MG63 (cell line): ENCODE measurements at places on chromosomes 6 and 20. TPM values are rescaled to one million over a fixed set of nuclear protein-coding genes. Genes with fewer than 3 reads are reported as not detected.
A peak's percentile ranks its signal among the peaks of the same experiment; 100 is the strongest.

DNA sequence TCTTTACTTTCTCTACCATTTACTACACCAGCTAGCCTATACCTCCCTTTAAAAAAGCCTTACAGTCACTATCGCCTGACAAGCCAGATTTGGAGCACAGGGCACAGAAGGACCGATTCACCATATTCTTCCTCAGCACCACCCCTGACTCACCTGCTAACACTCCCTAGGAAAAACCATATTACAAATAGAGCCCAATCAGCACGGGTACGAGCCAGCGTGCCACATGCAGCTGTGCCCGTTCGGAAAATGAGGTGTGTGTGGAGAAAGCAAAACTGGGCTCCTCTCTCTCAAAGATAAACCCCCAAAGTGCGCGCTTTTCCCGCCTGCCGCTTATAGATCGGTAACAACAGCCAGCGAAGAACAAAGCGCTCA is 1.2 kb downstream of the SYNCRIP start:
- DNase-seq = no peak

GRCh38 chr20:37596890-37597536 is 69.3 kb upstream of the BLCAP start:
- no peak for DNase-seq

- DNase-seq = peak; percentile 48
Measured at GRCh38 chr20:45067558-45067957, 33.4 kb downstream of the KCNS1 start.

DNA sequence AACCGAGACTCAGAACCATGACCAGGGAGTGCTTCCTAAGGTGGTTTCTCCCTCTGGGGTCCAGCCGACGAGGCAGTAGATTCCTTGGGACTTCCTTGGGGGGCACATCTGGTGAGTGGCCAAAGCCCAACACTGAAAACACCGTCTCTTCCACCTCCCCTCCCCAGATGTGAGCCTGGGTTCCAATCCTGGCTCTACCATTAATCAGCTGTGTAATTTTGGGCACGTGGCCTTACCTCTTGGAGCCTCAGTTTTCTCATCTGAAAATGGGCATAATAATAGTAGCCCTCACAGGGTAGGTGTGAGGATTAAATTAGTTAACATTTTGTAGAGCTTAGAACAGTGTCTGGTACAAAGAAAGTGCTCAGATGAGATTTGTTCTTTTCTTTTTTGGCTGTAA is 5.5 kb downstream of the FAM110A start:
- no peak for DNase-seq

GRCh38 chr20:21147593-21147992 is 21.7 kb downstream of the KIZ start:
- no peak for DNase-seq

DNA sequence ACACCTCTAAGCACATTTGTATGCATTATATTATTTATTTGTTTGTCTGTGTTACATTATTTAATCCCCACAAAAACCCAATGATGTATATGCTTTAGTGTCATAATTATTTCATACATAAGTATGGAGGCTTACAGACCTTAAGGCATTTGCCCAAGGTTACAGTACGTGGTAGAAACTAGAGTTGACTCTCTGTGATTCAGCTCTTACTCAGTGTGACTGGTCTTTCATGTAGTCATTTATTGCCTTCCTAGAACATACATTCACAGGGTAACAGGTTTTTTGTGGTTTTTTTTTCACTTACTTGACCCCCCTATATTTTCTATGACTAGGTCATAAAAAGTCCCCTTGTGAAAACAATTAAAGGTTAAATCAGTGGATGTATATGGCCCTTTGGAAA is 566.8 kb downstream of the TFAP2A start:
- DNase-seq = no peak

DNA sequence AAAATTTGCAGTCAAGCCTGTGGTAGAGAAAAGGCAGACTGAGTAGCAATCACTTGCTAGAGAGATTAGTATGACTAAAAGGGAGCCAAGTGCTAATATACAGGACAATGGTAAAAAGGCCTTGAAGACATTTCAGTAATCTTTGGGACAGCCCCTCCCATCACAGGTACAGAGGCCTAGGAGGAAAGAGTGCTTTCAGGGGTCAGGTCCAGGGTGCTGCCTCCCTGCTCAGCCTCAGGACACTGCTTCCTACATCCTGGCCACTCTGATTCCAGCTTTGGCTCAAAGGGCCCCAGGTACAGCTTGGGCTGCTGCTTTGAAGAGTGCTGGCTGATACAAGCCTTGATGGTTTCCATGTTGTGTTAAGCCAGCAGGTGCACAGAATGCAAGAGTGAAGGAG is 543.5 kb downstream of the MMUT start:
- no peak for DNase-seq

- DNase-seq = no peak
Measured at GRCh38 chr6:22295145-22295544, 1.7 kb downstream of the PRL start.

GRCh38 chr20:37749218-37749617 is 55.4 kb downstream of the CTNNBL1 start:
- DNase-seq = no peak

GRCh38 chr20:3051385-3052019 is 5.7 kb downstream of the MRPS26 start:
- no peak for DNase-seq

GRCh38 chr6:41122918-41123317 is 31.2 kb downstream of the TREML1 start:
- DNase-seq = no peak

DNA sequence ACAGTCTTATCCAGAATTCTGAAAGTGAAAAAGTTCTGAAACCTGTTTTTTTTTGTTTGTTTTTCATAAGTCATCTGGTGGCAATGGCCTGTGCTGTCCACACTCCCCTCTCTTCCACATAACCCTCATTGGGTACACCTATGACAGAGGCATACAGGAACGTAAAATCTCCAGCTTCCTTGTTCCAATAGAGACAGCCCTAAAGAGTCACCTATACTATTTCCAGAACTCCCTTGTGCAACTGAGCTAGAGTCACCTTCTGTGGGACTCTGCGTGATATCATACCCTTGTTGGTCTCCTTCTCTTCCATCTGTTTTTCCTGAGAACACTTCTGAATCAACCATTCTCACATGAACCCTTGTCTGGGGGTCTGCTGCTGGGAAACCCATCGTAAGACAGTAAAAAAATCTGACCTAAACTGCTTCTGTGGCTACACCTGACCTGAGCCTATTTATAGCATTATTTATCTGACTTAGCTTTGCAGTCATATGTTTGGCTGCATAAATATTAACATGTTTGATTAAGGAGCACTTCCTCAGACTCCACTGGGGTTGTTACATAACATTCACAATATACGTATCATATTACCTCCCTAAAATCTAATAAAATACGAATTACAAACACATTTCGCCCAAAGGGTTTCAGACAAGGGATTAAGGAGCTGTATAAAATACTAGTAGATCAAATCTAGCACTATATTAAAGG is 151.9 kb downstream of the PTPRT start:
- no peak for DNase-seq

- peak; percentile 25 for DNase-seq
Measured at GRCh38 chr6:54335871-54336270, 27.6 kb downstream of the TINAG start.

DNA sequence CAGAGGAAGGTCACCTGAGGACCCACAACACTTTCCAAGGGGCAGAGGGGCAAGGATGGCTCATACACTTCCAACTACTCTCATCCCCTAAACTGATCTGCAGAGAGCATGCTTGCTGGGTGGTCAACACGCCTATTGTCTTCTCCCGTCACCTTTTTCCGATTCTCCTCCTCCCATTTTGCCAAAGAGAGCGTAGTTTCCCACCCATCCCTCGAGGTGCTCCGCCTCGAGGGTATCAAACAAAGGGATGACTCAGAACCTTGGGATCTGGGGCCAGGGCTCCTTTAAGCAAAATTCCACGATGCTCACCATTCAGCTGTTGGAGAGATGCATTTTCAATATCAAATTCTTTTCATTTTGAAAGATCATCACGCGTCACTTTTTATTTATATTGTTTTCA is 507.5 kb upstream of the SULF2 start:
- no peak for DNase-seq

GRCh38 chr20:11329271-11329670 is 588.4 kb upstream of the BTBD3 start:
- DNase-seq = no peak

- no peak for DNase-seq
Measured at GRCh38 chr6:13278991-13279390, 49.3 kb downstream of the TBC1D7 start.

GRCh38 chr6:81950877-81951276 is 198.4 kb upstream of the TENT5A start:
- DNase-seq = no peak

DNA sequence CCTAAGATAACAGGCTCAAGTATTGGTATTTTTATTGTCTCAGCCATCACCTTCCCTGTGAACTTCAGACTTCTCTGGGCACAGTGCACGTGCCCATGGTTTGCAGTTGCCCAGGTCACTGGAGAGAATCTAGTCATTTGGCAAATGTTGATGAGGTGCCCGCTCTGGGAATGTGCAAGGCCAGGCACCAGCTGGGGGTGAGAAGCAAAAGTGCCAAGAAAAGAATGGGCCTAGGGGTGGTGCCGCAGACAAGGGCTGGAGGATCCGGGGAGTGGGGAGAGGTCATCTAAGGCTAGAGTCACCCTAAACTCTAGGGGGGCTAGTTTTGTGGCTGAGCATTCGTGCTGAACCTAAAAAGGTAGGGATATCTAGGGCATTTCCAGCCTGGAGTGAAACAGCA is 57.0 kb upstream of the VSTM2L start:
- no peak for DNase-seq

- DNase-seq = no peak
Measured at GRCh38 chr20:45291526-45291925, 15.1 kb upstream of the RBPJL start.

- DNase-seq = no peak
Measured at GRCh38 chr20:56750430-56750829, 121.3 kb downstream of the TFAP2C start.

DNA sequence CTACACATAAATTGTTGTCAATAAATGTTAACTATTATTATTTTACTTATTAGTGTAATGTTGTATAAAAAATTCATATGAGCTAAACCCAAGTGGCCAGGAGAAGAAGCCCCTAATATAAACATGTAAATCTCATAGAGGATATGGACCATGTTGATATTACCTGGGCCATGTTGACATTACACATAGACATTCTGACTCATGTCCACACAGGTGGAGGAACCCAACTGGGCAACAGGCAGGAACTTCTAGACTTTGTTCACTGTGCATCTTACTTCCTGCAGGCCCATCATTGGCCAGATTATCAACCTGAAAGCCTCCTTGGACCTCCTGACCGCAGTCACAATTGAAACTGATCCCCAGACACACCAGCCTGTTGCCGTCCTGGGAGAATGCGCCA is 7.2 kb downstream of the BPIFA2 start:
- DNase-seq = no peak

DNA sequence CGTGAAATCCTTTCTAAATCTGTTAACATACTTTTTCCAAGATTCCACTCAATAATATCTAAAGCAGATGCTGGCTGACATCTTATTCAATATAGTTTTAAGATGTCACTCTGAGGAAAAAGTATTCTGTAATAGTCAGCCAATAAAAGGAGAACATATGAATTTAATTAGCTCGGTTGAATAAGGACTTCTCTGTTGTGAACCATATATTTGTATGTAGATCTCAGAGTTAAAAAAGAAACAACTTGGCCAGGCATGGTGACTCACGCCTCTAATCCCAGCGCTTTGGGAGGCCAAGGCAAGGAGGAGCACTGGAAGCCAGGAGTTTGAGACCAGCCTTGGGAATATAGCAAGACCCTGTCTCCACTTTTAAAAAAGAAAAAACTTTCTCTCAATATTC is 7.4 kb upstream of the CD24 start:
- peak; percentile 32 for DNase-seq

GRCh38 chr20:32352121-32352720 is 5.9 kb upstream of the ASXL1 start:
- DNase-seq = no peak

- peak; percentile 66 for DNase-seq
Measured at GRCh38 chr6:72182337-72183246, 296.2 kb downstream of the RIMS1 start.

GRCh38 chr6:37704923-37705238 is 7.2 kb upstream of the MDGA1 start:
- no peak for DNase-seq

GRCh38 chr6:111458670-111459232 is 24.3 kb downstream of the REV3L start:
- DNase-seq = no peak

DNA sequence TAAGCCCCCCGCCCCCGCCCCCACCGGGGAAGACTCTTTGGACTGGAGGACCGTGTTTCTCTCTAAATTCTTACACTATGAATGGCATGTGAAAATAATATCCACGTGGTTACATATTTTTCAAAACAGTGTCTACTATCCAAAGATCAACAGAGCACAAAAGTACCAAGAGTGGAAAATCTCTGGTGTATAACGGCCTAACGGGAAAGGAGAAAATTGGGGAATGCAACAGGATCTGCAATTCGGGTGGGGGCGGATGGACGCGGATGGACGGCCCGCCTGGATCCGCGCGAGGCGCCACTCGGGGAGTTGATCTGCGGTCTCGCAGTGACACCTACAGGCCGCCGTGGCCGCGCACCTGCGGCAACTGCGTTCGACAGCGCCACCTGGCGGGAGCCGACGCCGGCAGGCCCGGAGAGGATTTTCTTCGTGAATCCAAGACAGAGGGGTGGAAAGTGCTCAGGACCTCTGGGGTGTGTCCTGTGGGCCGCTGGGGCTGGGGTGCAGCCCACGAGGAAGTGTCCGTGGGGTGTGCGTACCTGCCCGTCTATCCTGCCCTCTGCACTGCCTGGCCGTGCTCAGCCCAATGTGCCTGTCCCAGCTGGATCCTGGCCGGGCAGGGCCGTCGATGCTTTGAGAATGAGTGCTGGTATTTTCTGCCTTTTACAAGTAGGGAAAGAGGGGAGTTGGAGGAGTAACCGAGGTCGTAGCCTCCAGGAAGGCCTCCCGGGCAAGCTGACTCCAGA is 18.6 kb downstream of the ANKRD60 start:
- DNase-seq = peak; percentile 70

GRCh38 chr20:58900397-58900796 is 47.9 kb downstream of the GNAS start:
- DNase-seq = no peak

DNA sequence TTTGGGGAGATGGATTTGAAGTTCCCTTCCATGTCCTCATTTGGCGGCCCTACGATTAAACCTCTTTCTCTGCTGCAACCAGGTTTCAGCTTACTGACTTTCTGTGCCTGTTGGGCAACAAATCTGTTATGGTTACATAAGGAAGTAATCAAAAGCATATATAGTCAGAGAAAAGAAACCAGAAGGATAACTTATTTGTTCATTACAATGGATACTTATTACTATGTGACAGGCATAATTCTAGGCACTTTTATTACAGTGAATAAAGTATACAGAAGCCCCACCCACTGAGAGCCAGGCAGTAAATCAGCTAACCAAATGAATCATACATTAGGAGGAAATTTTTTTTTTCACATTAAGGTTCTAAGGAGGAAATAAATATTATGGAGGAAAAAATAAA is 9.6 kb upstream of the TRIM31 start:
- no peak for DNase-seq

XKR7 gene
- not detected in 2 replicates for total RNA-seq

SPTLC3 gene
- 18.4 and 28.7 TPM in 2 replicates for total RNA-seq

SASH1 gene
- total RNA-seq = 31.8 and 39.1 TPM in 2 replicates

SPINT4 gene
- not detected in 2 replicates for total RNA-seq

APCDD1L gene
- total RNA-seq = not detected in 2 replicates

DNMT3B gene
- total RNA-seq = 5.6 and 6.6 TPM in 2 replicates

OR2H2 gene
- not detected in 2 replicates for total RNA-seq

HLA-DRB1 gene
- total RNA-seq = not detected in 2 replicates

SAPCD1 gene
- total RNA-seq = 2.5 TPM in 1 of 2 replicates, not detected in the other

SIRPB1 gene
- not detected in 2 replicates for total RNA-seq

ALDH5A1 gene
- total RNA-seq = 1.1 and 1.5 TPM in 2 replicates

LY86 gene
- not detected in 2 replicates for total RNA-seq

PDE10A gene
- total RNA-seq = 0.10 and 1.3 TPM in 2 replicates

OPRM1 gene
- total RNA-seq = not detected in 2 replicates
